ENCODE measurements at places on chromosomes 5 and 9.

- peaks cover 6% of the 10 kb centered on the region for H3K27me3 ChIP-seq
- no peaks in the 10 kb centered on the region for H3K36me3 ChIP-seq
- H3K27ac ChIP-seq = no peak overlapping the region
- H3K4me3 ChIP-seq = no peak overlapping the region
- H3K4me1 ChIP-seq = peaks cover 4% of the 10 kb centered on the region
These were observed 280.7 kb downstream of the SPOCK1 start for GRCh38 chr5:137218471-137218870.

DNA sequence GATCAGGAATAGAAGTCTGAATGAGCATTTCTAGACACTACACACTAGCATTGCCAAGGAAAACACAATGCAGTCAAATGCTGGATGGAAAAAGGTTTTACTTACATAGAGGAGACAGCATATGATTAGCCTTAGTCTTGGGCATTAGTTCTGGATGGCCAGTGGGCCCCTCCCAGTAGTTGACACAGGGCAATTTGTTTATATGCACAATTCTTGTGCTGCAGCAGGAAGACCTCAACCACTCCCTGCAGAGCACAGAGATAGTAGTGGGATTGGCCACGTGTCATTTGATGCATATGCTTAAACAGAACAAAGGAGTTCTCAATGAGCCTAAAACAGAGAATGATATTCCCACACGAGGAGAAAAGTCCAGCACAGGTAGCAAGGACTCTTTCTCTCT is 1496.2 kb upstream of the CDH6 start:
- no peak overlapping the region for H3K27ac ChIP-seq
- no peak for DNase-seq
- no peaks in the 10 kb centered on the region for H3K36me3 ChIP-seq
- no peaks in the 10 kb centered on the region for H3K4me1 ChIP-seq
- H3K27me3 ChIP-seq = no peaks in the 10 kb centered on the region

DNA sequence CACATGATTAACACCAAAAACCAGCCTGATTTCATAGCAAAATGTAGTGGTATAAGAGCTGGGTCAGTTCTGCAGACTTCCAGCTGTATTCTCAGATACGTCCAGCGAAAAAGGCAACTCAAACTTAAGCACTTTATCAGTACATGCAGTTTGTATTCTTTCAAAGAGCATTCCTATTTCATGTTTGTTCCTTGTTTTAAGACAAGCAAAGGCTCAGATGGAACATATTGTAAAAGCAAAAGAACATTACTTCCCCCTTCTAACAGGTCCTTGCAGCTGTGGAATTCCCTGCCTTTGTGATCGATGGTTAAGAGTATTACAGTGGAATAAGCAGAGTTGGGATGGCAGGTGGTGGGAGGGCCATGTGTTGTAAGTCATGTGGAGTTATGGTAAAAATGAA is 86.3 kb upstream of the GRHPR start:
- H3K27me3 ChIP-seq = no peaks in the 10 kb centered on the region
- no peaks in the 10 kb centered on the region for H3K4me1 ChIP-seq
- H3K36me3 ChIP-seq = no peaks in the 10 kb centered on the region

- no peak for DNase-seq
- no peak overlapping the region for H3K27ac ChIP-seq
- no peak overlapping the region for H3K4me3 ChIP-seq
These were observed 52.1 kb upstream of the PITX1 start for GRCh38 chr5:135085936-135086725.

- peaks cover 14% of the 10 kb centered on the region for H3K4me1 ChIP-seq
- H3K36me3 ChIP-seq = no peaks in the 10 kb centered on the region
- H3K27me3 ChIP-seq = peaks cover 12% of the 10 kb centered on the region
- H3K4me3 ChIP-seq = no peak overlapping the region
- H3K27ac ChIP-seq = no peak overlapping the region
These were observed 789.9 kb upstream of the C9orf72 start for GRCh38 chr9:28363151-28363562.

- no peak overlapping the region for H3K27ac ChIP-seq
- H3K4me1 ChIP-seq = no peaks in the 10 kb centered on the region
- no peak overlapping the region for H3K4me3 ChIP-seq
- DNase-seq = no peak
These were observed 335.9 kb upstream of the ISL1 start for GRCh38 chr5:51047369-51047768.

GRCh38 chr5:69517763-69518212 is 25.2 kb downstream of the OCLN start:
- H3K4me3 ChIP-seq = peak overlapping the region; percentile 71
- peaks cover 18% of the 10 kb centered on the region for H3K4me1 ChIP-seq

DNA sequence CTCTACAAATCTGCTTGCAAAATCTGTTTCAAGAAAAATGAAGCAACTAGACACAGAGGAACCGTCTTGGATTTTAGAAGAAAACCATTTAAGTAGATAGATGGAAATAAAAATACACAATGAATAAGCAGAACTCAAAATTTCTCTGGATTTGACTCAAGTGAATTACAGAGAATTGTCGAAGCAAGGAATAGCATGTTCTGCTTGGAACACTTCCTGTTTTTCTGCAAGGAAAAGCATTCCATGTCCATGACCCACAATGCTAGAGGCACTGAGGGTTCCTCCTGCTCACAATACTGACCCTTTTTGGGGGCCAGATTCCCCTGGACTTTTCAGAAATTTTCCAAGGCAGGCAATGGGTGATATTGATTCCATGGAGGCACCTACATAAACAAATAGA is 29.8 kb downstream of the PRUNE2 start:
- H3K4me3 ChIP-seq = no peak overlapping the region
- H3K27me3 ChIP-seq = peaks cover 29% of the 10 kb centered on the region
- no peaks in the 10 kb centered on the region for H3K36me3 ChIP-seq

DNA sequence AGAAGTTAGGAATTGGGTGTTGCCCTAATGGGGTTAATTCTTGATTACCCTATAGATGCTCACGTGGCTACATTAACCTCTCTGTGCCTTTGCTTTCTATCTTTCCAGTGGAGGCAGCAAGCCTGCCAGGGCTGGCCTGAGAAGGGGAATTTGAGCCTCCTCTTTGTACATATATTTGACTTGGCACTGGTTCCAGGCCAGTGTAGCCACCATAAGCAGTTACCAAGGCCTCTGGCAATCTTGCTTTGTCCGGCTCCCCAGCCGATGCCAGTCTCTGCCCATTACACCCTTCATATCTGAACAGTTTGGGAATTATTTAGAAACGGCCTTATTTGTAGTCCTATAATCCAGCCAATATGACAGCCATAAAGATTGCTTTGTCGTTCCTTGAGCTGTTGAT is 58.6 kb upstream of the PPARGC1B start:
- H3K4me3 ChIP-seq = no peak overlapping the region
- no peak for DNase-seq
- peaks cover 8% of the 10 kb centered on the region for H3K4me1 ChIP-seq
- H3K36me3 ChIP-seq = no peaks in the 10 kb centered on the region
- peaks cover 3% of the 10 kb centered on the region for H3K27me3 ChIP-seq
- no peak overlapping the region for H3K27ac ChIP-seq

DNA sequence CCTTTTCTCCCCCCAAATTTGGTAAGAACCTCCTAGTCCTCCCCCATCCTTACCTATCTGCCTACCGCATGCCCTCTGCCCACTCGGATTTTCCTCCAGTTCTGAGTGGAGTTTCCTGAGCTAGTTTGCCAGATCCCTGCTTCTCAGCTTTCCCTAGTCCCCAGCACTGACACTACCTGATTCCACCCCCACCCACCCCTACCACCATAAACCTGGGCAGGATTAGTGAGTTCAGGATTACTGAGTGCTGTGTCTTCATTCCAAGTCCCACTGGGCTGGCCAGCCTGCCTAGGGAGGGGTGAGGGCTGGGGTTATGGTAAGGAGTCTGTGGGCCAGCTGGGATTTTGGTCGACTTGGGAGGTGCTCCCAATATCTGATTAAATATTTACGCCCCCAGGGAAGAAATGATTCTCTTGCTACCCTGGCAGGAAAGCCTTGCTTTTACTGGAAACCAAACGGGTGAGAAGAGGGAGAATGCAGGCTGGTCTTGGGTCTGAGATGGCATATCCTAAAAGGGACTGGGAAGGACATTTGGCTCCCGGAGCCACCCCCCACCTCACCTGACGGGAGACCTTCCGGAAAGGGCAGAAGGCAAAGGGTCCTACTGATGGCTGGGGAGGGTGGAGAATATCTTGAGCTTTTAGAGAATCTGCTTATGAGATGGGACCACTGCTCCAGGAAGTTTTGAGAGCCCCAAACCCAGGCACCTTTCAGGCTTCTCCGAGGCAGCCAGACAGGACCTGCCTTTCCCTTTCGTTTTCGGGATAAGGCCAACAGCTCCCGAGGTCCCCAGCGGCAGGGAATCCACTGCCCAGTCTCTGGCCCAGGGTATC is 3.7 kb downstream of the PITX1 start:
- H3K27ac ChIP-seq = peak overlapping the region; percentile 39
- no peak for DNase-seq
- H3K4me3 ChIP-seq = peak overlapping the region; percentile 68
- peaks cover 83% of the 10 kb centered on the region for H3K27me3 ChIP-seq
- peaks cover 12% of the 10 kb centered on the region for H3K4me1 ChIP-seq
- H3K36me3 ChIP-seq = no peaks in the 10 kb centered on the region
